ENCODE measurements at places on chromosomes 2 and 18.

GRCh38 chr2:38290332-38290731, 86.7 kb downstream of the ATL2 start:
- no peak for DNase-seq

DNA sequence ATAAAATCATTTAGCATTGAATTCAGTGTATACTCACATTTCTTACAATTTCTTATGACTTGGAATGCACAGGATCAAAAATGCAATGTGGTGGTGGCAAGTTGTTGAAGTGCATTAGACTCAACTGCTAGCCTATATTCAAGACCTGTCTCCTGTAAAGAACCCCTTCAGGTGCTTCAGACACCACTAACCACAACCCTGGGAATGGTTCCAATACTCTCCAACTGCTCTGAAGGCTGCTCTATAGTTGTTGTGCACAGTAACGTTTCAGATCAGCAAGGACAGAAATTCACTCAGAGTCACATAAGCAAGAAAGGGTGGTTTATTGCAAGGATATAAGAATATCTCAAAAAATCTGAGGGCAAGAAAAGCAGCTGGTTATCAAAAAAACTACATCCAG, 6.5 kb downstream of the GKN1 start:
- no peak for DNase-seq

GRCh38 chr2:38375696-38376345, 1.3 kb downstream of the ATL2 start:
- no peak for DNase-seq

GRCh38 chr2:38259311-38259710, 117.8 kb downstream of the ATL2 start:
- no peak for DNase-seq

DNA sequence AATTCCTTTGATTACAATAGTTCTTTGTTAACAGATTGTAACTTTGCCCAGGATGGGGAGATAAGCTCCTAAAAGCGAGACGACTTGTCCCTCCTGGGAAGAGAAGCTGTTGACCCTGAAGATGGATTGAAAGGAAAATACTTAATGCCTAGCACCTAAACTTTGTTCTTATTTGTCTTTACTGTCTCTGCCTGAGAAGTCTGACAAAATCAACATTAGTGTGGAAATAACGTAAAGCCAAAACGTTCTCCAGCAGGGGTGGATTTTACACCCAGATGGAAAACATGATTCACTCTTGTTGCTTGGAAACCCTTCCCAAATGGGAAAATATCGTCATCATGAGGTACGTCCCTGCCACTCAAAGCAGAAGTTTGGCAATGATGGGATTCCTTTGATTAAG, 450.1 kb downstream of the SLC4A3 start:
- no peak for DNase-seq

DNA sequence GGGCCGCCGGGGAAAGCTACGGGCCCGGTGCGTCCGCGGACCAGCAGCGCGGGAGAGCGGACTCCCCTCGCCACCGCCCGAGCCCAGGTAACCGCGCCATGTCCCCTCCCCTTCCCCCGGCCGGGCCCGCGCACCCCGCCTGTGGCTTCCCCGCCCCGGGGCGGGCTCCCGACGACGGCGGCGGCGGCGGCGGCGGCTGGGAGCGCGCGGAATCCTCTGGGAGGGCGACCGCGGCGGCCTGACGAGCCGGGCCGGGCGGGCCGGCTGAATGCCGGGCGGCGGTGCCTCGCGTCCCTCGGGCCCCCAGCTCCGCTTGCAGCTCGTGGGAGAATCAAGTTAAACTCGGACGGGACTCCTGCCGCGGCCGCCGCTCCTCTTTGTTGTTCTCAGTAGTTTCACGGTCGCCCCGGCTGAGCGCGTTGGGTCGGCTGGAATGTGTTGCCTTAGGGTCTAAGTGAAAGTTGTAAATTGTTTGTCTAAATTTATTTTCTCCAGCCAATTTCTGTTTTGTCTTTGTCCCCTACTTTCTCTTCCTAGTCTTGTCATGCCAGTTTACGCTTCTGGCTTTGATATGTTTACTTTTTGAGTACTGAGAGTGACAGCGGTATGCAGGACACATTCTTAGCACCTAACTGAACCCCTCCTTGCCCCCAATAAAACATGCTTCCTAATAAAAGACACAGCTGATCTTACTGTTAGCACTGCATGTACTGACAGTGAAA, 685 bp downstream of the SMAD4 start:
- DNase-seq = no peak

DNA sequence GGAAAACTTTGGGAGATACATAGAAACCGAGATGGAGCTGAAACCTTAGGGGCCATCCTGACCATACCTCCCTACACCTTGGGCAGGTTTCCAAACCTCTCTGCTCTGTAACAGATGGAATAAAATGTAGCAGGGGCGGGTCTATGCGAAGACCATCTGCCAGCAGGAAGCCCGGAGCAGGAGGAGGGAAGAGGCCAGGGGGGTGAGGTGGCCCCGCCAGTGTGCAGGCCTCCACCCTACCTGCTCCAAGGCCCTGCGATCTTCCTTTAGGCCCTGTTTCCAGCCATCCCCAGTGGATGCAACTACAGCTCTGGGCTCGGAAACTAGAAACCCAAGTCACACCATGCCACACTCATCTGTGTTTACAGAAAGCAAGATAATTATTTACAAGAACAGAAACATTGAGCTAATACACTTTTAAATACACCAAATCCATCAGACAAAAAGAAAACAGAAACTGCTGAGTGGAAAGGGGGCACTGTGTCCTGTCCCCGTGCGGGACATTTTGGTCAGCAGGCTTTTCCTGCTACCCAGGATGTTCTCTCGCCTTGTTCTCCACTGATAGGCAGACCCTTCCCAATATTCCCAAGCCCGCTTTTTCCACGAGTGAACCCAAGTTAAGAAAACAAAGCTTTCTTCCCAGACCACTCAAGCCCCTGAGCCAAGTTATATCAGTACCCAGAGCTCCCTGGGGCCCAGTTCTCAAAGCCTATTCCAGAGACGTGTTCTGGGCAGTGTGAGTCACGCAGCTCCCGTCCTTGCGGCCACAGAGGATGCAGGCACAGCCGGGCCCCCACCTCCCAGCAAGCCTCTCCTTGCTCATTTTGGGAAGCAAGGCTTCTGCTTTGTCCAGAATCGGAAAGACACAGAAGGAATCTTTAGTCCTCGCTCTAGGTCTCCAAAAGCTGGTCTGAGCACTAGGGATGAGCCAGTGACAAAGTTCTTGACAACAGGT, 17.3 kb downstream of the CIB4 start:
- DNase-seq = peak; percentile 90

DNA sequence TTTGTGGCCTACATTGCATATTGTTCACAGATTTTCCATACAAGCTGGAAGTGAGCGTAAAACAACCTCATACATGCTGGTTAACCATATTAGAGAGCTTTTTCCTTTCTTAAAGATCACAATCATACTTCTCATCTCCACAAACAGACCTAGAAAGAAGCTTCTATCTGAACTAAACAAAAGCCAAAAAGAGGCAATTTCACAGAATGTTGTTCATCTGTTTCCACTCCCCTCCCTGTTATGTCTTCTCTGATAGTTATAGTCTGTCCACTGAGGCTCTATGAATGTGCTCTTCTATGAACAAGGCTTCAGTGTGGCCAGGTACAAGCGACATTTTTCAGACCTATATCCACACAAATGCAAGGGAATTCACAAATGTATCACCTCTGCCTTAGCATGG, 63.4 kb downstream of the LDAH start:
- DNase-seq = no peak

DNA sequence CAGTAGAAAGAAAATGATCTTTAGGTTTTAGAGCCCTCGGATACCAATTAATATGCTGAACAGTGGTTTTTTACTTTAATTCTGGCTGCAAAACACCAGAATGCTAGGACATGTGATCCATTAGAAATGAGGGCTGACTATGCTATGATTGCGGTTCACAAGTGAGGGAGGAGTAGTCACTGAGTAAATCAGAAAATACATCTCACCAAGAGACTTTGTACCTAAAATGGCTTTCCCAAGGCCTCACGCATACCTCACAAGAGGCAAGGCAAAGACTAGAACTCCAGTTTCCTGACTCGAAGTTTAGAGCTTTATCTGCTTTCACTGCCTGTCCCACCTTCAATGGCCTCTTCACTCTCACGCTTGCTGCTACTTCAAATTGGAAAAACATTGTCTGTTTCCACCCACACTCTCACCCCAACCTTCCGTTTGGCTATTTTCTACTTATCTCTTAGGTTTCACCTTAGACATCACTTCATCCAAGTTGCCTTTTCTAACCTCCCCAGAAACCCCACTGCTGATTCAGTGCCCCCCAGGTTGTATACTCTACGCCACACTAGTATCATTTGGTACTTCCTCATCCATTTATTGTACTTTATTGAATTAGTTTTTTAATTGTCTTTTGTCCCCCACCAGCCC, 5.1 kb upstream of the MBD2 start:
- DNase-seq = no peak

- no peak for DNase-seq
Measured at GRCh38 chr2:199987586-199987985, 32.2 kb downstream of the MAIP1 start.

- DNase-seq = no peak
Measured at GRCh38 chr18:44855681-44856080, 175.0 kb downstream of the SETBP1 start.

GRCh38 chr18:57664568-57665165, 43.0 kb upstream of the NARS1 start:
- DNase-seq = no peak

GRCh38 chr2:174281736-174282135, 33.4 kb upstream of the OLA1 start:
- DNase-seq = no peak

- no peak for DNase-seq
Measured at GRCh38 chr18:63869851-63870250, 17.7 kb upstream of the SERPINB2 start.

GRCh38 chr2:74137651-74138599, 9.8 kb downstream of the BOLA3 start:
- DNase-seq = no peak

DNA sequence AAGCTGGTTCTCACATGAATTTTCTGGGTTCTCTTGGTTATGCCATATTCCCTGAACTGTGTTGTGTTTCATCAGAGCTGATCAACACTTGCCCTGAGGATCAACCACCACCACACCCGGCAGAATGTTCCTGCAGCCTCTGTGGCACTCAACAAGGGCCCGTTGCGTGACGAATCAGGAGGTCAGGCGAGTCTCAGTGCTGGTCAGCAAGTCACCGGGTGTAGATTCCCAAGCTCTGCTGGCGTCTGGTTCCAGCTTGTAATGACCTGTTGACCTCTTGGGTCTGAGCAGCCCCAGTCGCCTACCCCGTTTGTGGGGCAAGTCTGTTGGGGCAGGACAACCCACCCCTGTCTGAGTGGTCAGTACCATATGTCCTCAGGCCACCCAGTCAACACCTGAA, 46.0 kb downstream of the ADCY3 start:
- no peak for DNase-seq

- no peak for DNase-seq
Measured at GRCh38 chr2:240563951-240564560, 3.9 kb downstream of the DUSP28 start.

DNA sequence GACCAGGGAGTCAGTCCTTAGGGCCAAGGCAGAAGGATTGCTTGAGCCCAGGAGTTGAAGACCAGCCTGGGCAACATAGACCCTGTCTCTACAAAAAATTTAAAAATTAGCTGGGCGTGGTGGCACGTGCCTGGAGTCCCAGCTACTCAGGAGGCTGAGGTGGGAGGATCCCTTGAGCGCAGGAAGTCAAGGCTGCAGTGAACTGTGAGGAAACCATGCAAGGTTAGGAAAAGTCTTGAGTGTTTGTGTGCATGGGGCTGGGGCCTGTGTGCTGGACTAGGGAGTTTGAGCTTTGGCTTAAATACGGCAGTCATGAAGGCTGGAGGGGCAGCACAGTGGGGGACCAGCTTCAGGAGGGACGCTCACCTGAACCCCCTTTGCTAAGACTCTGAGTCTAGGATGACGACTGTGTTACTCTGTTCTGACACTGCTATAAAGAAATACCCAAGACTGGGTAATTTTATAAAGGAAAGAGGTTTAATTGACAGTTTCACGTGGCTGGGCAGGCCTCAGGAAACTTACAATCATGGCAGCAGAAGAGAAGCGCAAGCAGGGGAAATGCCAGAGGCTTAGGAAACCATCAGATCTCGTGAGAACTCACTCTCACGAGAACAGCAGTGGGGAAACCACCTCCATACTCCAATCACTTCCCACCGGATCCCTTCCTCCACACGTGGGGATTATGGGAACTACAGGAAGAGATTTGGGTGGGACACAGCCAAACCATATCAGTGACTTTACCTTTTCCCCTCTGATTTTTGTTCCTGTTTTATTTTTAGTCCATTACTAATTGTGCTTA, 39.4 kb downstream of the GORASP2 start:
- DNase-seq = no peak

- no peak for DNase-seq
Measured at GRCh38 chr2:64234785-64235184, 90.6 kb upstream of the PELI1 start.

DNA sequence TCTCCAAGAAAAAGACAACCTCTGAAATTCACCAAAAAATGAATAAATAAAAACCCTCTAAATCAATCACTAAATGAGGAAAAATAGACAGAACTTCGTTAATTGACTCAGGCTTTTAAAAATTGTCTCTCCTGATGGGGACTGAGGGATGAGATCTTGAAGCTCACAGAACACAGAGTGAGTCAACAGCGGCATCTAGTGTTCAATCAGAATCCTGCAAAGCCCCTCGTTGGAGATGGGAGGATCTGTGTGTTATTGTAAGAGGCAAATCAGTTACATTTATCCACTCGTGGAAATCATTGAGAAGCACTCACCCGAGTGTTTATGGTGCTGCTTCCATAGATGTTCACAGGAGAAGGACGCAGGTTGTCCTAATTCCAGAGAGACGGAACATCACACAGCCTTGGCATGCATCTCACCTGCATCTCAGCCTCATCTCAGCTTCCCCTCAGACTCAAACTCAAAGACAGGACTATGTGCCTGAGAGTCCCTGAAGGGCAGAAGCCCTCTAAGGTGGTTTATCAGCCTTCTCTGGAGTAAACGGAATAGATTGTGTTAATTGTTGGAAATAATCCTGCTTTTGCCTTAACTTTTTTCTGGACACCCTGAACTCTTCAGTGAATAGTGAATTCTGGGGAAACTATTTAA, 82.0 kb downstream of the MREG start:
- DNase-seq = no peak
